Ascending aorta (tissue), 2 donors: ENCODE measurements at places on chromosomes 12 and 14. TPM values are rescaled to one million over a fixed set of nuclear protein-coding genes. Genes with fewer than 3 reads are reported as not detected.

Gene ACRBP
- 10.6 TPM for total RNA-seq

DNA sequence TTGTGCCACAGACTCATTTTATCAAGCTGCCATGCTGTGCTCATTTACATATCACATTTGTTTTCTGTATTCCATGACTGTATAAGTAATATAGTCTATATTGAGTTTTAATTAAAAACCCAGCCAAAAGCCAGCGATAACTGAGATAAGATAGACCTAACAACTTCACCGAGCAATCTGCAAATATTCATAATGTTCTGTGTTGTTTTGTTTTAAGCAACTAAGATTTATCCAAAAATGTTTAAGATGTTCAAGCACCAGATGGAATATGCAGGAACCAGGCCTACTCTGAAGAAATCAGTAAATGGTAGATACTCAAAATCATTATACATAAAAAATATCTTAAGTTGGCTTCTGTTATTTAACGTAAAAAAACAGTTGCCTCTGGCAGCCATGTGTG is 295.3 kb downstream of the ITPR2 start:
- H3K4me3 ChIP-seq = no peak overlapping the region
- no peak overlapping the region for H3K27ac ChIP-seq
- no peak for DNase-seq
- H3K36me3 ChIP-seq = no peaks in the 10 kb centered on the region
- H3K4me1 ChIP-seq = no peaks in the 10 kb centered on the region

Gene EP400
- 23.3 TPM for total RNA-seq

DNA sequence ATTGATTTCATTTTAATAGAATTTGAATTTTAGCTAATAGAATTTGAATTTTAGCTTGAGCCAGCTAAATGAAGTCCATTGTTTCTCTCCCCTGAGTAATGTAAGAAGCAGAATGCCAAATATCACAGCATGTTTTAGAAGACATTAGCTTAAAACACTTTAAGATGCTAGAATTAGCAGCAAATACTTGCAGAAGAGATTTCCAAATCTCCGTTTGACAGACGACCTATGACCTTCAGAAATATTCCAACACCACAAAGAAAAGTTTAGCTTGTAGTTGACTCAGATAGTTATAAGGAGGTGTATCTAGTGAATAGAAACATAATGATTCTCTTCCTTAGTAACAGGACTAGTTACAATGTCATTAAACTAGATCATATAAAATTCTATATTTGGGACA is 51.7 kb upstream of the MYF6 start:
- DNase-seq = no peak
- no peak overlapping the region for H3K4me3 ChIP-seq
- H3K27me3 ChIP-seq = no peaks in the 10 kb centered on the region
- no peak overlapping the region for H3K27ac ChIP-seq

Gene CLSTN3
- total RNA-seq = 132 TPM
